ENCODE measurements at places on chromosomes 6 and 20.
A peak's percentile ranks its signal among the peaks of the same experiment; 100 is the strongest.

DNA sequence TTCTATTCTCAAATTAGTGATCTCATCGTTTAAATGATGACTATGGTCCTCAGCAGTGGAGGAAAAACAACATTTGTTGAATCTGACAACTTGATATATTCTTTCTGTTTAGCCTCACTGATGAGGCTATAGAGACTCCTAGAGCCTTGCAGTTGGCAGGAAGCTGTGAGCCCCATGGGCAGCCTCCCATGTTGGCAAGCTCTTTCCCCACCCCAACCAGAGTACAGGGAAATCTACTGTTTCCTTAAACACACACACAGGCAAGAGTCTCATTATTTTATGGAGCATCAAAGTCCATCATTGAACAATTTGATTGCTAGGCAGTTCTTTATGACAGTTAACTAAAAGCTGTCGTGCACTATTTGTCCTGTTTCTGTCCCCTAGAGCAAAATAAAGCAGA is 498.2 kb upstream of the CITED2 start:
- DNase-seq: no peak

GRCh38 chr20:64077876-64078551 is 1.3 kb downstream of the RGS19 start:
- DNase-seq: peak; percentile 35

DNA sequence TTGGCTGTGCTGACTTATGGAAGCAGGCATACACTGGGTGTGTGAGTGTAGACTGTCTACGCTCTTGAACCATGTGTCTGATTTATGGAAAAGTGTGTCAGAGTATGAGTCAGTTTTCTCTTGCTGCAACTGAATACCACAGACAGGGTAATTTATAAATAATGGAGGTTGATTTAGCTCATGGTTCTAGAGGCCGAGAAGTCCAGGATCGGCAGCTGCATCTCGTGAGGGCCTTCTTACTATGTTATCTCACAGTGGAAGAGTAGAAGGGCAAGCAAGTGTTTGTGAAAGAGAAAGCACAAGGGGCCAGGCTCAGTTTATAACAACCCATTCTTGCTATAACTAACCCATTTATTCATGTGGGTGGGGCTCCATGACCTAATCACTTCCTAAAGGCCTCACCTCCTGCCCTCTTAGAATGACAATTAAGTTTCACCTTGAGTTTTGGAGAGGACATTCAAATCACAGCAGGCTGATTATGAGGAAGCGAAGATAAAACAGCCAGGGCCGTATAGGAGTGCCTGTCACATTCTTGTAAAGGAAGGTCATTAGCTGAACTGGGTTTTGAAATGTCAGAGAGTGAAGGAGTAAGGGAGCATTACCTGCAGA is 6.7 kb downstream of the GPR31 start:
- DNase-seq: peak; percentile 18

DNA sequence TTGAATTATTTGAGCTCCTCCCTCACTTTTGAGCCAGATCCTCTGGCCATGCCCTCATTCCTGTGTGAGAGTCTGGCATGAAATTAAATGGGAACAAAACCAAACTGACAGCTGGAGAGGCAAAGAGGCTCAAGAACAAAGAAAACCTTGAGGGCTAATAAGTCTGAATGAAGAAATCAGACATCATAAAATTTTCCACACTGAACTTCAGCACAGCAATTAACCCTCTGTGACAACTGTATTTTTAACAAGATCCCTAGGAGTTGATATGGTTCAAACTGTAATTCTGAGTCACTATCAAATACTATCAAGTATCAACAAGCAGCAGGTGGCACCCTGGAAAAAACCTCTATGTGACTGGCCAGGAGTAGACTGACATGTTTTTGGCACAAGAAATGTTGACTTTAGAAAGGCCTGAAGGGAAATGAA is 109.4 kb upstream of the EMILIN3 start:
- no peak for DNase-seq

GRCh38 chr20:13009682-13010406 is 1.1 kb downstream of the SPTLC3 start:
- DNase-seq: peak; percentile 85

- DNase-seq: no peak
Measured at GRCh38 chr20:62758226-62758912, 37.9 kb upstream of the MRGBP start.

DNA sequence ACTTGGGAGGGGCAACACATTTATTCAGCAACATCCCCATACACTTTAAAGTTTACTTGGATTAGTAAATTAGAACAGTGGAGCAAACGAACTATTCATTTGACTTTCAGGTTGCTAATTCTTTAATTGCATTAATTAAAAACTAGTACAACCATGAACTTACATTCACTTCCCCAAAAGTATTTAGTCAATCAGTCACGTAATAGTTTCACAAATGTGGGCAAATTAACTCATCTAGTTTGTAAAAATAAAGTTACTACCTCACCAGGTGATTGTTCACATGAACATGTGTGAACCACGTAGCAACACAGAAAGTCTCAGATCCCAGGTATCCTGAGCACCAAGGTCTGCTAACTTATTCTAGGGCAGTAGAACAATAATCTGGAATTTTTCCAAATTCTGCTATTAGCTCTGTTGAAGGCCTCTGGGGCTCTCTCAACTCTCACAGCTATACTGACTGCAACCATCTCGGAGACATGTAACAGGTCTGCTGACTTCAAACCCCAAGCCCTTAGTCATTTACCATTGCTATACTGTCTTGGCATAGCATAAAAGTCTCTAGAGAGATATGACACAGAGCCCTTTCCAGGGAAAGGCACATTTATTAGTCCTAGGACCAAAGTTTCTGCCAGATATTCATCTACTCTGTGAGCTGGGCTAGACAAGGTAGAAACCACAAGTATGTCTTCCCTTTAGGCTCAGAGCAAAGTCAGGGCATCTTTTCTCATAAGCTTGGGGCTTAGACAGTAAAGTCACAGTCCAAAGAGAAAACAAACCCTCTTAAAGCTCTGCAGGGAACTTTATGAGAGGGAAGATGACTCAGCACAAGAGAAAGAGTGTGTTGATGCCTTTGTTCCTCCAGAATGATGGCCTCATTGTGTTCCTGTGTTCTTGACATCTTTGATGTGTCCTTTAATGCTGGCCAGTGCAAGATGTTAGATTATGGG is 50.9 kb upstream of the CCDC28A start:
- DNase-seq: peak; percentile 3

DNA sequence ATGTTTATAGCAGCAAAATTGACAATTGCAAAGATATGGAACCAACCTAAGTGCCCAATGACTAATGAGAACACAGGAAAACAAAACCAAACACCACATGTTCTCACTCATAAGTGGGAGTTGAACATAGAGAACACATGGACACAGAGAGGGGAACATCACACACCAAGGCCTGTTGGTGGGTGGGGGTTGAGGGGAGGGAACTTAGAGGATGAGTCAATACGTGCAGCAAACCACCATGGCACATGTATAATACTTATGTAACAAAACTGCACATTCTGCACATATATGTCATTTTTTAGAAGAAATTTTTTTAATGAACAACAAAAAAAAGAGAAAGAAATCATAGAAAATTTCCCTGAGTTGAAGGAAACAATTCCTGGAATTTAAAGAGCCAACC is 3.9 kb downstream of the EPM2A start:
- DNase-seq: no peak

GRCh38 chr6:33412140-33413009 is 1.6 kb downstream of the PHF1 start:
- DNase-seq: no peak

GRCh38 chr6:126524811-126525326 is 185.0 kb downstream of the CENPW start:
- no peak for DNase-seq

- no peak for DNase-seq
Measured at GRCh38 chr6:97644353-97644752, 361.3 kb upstream of the MMS22L start.

GRCh38 chr20:1933465-1933870 is 38.3 kb downstream of the SIRPA start:
- peak; percentile 48 for DNase-seq

DNA sequence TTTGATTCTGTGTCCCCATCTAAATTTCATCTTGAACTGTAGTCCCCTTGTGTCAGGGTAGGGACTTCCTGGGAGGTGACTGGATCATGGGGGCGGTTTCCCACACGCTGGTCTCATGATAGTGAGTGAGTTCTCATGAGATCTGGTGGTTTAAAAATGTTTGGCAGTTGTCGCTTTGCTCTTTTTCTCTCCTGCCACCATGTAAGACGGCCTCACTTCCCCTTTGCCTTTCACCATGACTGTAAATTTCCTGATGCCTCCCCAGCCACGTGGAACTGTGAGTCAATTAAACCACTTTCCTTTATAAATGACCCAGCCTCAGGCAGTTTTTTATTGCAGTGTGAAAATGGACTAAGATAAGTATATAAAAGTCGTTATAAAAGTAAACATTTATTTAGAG is 80.5 kb upstream of the SGK1 start:
- DNase-seq: peak; percentile 92

- DNase-seq: no peak
Measured at GRCh38 chr6:110746680-110747079, 68.6 kb downstream of the CDK19 start.

- peak; percentile 70 for DNase-seq
Measured at GRCh38 chr20:3406481-3407039, 909 bp downstream of the DNAAF9 start.

DNA sequence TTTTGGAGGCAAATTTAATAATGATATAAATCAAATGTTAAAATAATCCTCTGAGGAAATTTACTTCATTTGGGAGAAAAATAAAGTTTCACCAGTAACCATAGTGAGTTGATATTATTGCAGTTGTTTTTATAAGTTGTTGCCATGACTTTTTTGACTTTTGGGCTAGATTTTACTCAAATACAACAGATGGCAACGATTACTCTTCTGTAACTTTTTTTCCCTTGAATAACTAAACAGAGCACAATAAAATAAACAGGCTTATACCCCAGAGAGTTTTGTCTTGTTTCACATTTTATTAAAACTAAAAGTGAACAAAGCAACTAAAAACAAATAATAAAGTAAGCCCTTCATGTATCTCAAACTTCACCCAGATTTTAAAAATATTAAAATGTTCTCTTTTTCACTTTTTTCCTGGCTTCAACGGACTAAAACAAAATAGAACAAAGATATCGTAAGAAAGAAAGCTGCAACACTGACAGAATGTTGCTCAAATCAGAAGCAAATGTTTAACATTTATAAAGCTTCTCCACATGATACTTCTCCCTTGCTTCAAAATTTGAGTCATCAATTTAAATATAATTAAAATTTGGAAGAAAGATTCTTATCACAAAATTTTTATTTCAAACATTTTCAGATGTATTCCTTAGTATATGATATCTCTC is 42.5 kb upstream of the BMP5 start:
- DNase-seq: no peak

DNA sequence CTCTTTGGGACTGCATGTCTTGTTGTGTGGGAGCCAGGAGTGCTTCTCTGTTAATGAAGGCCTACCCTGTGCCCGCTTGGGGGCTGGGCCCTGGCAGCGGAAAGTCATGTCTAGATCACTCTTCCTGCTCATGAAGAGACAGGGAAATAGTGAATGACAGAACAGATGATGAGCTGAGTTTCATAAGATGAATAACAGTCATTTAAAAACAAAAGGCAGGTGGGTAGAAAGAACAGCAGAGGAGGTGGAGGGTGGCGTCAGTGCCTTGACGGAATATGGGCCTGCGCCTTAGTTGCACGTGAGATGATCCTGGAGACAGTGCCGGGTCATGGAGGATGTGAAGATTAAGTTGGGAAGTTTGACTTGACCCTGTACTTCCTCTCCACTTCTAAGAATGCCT is 85.5 kb downstream of the ARID1B start:
- DNase-seq: no peak

DNA sequence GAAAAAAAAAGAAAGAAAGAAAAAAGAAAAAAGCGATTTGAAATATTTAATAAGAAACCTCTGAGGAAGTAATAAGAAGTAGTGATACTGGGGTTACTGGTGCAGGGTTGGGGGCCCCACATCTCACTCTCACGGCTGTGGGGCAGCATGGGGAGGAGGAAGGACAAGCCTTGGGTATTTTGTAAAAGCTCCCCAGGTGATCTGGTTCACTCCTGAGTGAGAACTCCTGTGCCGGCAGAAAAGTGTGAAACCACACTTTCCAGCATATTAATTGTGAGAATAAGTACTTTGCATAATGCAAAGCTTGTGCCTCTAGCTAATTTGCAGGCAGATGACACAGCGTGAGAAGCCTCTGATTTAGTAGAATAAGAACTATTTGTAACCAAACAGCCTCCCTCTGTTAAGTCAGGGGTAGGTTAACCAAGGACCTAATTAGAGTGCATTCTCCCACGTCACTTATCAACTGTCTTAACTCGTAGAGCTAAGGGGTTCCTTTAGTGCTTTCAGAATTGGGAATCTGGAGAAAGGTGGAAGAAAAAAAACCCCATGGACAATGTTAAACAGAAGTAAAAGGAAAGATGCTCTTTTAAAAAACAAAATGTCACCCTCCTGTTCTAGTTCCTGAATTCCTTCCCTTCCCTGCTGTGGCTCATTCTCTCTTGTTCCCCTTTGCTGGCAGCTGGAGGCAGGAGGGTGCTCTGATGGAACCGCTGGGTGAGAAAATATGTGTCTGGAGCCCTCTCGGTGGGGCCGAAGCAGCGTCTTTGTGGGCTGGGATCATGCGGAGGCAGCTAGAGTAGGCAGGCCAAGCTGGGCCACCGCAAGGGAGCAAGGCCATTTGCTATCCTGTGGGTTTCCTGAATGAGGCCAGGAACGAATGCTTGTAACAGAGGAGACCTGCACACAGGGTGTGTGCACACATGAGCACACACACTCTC is 108.7 kb downstream of the FYN start:
- peak; percentile 50 for DNase-seq

DNA sequence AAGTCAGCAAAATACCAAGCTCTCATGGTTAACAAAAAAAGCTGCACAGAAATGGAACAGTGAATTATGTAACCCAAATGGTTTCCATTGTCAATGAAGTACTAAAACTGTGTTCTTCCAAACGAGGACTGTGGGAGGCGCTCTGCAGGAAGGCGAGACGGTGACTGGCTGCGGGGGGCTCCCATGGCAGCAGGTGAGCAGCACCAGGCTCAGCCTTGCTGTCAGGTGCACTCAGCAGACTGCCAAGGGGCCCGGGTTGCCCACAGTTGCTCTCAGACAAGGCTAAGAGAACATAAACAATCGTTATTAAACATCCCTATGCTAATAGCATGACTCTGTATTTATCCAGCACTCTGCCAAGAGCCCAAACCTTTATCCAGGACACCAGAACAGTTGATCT is 630.3 kb upstream of the ARID1B start:
- DNase-seq: no peak

DNA sequence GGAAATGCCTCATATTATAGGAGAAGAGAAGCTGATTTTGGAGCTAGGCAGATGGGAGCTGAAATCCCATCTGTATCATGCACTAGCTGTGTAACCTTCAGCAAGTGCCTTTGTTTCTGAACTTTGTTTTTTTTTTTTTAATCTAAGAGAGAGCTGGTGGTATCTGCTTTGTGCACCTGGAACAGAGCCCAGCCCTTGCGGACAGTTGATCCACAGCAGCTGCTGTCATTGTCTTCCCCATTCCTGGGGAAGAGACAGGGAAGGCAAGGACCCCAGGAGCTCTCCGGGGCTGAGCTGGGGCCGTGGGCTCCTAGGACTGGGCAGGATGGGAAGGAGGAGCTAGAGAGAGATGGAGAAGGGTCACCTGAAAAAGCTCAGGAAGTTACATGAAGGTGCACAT is 92.1 kb downstream of the SYNJ2 start:
- no peak for DNase-seq

GRCh38 chr6:168741305-168741704 is 300.3 kb downstream of the SMOC2 start:
- no peak for DNase-seq

All from suppressor macrophage (primary cell).